Suppressor macrophage (primary cell): ENCODE measurements at places on chromosomes 1 and 21.

DNA sequence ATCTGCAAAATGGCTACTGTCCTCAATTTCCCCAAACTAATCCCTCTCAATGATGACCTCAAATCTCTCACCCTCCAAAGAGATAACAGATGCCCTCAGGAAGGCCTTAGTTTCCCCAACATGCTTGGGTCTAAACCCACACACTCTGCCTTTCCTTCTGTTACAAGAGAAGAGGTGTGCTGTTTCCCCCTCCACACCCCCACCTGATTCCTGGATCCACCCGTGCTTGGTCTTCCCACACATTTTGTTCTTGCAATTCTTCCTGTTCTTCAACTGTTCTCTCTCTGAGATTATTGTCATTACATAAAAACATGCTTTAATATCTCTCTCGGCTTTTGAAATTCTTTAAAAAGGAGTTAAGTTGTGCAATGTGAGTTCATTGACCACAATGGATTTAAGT, 5.7 kb upstream of the CBR3 start:
- DNase-seq = no peak

DNA sequence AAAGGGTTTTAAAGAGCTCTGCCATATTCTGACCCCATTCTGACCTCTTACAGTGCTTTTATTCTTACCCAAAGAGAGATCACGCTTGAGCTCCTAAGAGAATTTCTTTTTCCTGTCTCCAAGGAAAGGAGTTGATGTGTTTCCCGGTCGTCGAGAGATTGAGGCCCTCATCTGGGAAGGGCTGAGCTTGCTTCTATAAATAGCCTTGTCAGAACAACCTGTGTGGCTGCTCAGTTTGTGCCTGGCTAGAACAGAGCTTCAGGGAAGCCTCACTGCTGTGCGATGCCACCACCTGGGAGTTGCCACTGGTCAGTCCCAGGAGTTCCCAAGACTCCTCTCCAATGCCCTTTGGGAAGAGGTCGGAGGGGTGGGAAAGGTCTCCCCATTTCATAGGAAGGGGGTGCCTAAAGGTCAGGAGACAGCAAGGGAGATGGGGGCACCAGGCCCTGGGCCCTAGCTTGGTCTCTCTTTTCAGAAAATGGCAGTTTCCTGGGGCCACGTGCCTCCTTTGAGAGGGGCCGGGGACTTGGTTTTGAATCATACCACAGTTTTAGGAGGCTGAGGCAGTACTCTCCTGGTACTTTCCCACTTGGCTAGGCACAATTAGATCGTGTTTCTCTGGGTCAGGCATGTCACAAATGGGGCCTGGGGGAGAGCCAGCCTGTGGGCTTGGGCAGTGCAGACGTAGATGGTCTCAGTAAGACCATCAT, 52.1 kb downstream of the EIF2D start:
- no peak for DNase-seq

- no peak for DNase-seq
These were observed 49.7 kb downstream of the SYT6 start for GRCh38 chr1:114103992-114104391.

GRCh38 chr1:197103300-197103699, 36.2 kb upstream of the F13B start:
- DNase-seq = no peak

- DNase-seq = peak; percentile 82
These were observed at the start of gene LAMC1 for GRCh38 chr1:183023146-183023600. LAMC1 (plus strand) TSS chr1:183023420; CDS start chr1:183023717, 297 bp downstream.
